Left hindlimb (tissue), 1 donor: ENCODE measurements at places on chromosomes 7 and 10.
A peak's percentile ranks its signal among the peaks of the same experiment; 100 is the strongest.

- DNase-seq: no peak
These were observed 212.8 kb upstream of the PODXL start for GRCh38 chr7:131769241-131769640.

DNA sequence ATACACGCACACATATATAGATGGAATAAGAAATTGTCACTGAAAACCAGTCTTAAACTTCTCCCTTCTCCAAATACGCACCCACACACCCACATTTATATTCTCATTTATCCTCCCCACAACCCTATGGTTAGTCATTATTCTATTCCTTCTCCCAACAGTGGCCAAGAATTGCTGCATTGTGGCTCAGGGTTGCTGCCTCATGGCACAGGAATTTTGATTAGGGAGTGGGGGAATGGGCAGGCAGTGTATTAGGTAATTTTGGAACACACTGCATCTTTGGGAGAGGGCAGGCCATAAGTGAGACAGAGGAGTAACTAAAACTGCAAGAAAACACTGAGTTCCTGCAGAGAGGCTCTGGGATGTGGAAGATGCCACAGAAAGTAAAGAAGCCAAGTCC lies 35.7 kb downstream of the NAPEPLD start:
- DNase-seq: peak; percentile 49

DNA sequence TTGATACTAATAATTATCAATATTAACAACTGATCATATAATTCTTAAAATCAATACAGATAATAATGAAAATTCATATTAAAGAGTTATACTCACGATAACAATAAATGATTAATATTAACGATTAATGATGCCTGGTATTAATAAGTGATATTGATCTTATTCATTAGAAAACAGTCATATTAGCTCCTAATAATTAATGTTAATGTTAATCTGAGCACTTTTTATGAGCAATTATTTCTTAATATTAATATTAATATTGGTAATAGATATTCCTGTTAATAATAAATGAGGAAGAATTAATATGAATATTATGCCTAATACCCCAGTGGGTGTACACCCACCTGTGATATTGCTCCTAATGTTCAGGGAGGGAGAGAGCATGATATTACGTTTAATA lies 23.6 kb downstream of the MEIG1 start:
- no peak for DNase-seq

DNA sequence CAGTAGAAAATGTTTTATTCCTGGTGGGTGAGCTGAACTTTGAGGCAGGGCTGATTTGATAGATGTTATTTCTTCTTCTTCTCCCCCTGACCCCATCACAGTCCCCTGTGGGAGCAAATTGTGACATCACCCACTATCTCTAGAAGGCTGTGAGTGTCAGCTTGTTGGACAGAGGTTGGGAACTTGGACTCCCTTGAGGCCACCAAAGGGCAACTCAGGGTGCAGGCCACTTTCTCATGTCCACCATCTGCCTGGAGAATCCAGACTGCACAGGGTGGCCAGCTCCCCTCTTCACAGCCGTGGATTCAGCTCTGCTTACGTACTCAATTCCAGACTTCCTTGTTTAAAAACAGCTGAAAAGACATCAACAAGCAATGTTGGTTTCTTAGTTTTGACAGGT lies 103.0 kb downstream of the LRRC18 start:
- no peak for DNase-seq

DNA sequence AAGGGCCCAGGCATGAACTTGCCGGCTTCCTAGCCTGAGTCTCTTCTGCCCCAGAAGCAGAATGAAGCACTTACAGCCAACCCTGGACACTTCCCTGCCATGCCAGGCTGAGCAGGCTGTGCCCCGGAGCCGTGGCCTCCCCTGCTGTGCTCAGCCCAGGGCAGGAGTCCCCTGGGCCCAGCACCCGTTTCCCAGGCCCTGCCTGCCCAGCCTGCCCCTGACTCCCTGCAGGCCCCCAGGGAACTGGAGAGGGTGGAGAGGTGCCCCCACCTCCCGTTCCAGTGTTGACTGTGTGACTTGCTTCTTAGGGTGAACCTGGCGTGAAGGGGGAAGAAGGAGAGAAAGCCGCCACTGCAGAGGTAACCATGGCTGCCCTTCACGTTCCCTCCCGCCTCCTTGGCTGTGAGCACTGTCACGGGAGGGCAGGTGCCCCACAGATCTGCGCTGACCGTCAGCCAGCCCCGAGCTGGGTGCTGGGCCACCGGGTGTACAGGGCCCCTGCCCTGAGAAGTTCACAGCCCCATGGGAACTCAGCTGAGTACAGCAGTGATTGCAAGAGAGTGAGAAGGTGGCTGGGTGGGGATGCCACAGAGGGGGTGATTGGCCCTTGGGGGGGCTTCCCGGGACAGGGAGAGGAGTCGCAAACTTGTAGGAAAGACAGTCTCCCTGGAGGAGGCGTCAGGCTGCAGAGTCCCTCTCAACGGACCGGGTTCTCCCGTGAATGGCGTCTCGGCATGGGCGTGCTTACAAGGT lies 75.9 kb downstream of the MYL10 start:
- peak; percentile 12 for DNase-seq

GRCh38 chr10:4557469-4557868 lies 268.5 kb upstream of the AKR1E2 start:
- no peak for DNase-seq
